ENCODE measurements at places on chromosomes 2 and 18.

DNA sequence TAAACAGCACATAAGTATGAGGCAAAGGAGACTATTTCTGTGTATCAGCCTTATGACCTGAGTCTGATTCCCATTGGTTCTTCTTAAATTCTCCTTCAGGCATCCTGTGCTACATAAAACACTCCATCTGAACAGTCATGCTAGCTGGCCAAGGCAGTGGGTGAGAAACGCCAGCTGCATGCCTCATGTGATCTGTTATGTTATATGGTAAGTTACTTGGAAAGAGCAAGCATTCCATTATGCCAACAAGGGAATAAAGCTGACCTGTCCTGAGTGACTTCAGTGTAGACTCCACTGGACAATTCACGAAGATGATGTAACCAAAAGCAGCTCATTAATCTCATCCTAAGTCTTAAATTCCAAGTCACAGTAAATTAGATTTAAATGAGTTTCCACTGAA lies 216.5 kb upstream of the FN1 start:
- DNase-seq: no peak

GRCh38 chr2:183125659-183126341 lies 1.6 kb downstream of the NUP35 start:
- DNase-seq: no peak

DNA sequence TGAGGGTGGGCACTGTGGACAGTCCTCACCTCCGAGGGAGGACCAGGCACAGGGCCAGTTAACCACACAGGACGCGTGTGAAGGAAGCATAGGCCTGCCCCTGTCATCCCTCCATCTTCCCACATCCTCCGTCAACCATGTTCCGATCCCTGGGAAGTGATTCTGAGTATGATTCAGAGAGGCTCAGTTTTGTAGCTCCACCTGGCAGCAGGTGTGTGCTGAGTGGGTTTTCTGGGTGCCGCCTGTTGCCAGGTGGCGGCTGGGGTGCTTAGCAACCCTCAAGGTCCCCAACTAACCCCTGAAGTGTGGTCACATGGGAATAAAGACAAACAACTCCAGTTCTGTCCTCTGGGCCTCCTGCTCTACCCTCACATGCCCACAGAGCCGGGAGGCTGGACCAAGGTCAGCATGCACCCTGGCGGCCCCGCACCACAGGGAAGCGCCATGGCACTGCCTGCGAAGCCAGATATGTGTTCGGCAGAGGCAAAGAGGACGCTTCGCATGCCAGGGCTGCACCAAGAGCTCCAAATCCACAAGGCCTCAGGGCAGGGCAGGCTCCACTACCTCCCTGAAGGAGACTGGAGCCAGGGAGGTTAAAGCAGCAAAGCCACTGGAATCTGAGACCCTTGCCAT lies 60.0 kb downstream of the ADCY3 start:
- DNase-seq: no peak

DNA sequence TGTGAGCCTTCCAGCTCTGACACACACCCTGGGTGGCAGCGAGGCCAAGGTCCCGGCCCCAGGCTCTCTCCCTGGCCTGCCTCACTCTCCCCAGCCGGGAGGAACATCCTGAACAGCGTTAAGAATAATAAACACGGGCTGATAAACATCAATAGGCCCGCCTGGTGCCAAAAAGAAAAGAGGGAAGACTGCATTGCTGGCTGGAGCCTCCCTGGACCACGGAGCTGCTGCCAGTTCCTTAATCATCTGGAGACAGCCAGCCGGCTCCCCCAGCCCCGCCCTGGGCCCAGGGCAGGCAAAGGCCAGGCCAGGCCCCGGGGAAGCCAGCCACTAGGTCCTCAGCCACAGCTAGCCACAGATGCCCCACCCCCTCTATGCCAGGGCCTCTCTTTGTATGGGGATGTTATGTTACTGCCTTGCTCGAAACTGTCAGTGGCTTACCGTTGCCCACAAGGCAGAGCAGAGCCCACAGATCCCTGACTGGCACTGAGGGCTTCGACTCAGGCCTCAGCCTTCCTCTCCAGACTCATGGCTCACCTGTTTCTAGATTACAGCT lies 293.7 kb downstream of the DYSF start:
- DNase-seq: no peak

DNA sequence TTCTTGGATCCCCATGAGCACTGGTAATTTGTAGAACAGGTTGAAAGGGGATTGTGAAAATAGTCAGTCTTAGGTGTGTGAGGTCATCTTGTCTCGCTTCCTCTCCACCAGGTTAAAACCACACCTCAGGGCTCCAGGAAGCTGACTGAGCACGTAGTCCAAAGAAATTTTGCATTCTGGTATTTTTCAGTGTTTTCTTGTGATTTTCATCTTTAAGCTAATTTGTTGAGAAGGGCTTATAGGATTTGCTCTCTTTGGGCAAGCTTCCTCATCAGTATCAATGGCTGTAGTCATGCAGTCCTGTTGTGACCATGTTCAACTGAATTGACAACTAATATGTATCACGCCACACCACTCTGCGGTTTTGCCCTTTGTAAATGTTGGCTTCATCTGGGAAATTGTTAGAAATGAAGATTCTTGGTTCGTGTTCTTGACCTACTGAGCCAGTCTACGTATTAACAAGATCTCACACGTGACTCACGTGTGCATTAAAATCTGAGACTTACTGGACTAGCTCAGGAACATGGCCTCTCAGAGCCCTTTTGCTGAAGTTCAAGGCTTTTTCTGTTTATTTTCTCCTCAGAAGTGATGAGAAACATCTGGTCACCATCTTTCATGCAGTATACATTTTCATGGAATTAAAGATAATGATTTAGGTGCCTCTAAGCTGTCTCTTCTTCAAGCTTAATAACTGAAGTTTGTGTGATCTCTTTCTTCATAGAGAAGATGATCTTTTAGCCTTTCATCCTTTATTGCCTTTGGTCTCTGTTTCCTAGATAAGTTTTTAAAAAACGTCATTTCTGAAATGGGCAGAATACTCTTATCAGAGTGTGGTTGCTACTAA lies 32.8 kb downstream of the FMNL2 start:
- no peak for DNase-seq

GRCh38 chr18:38930881-38931753 lies 1365.5 kb upstream of the CELF4 start:
- no peak for DNase-seq

DNA sequence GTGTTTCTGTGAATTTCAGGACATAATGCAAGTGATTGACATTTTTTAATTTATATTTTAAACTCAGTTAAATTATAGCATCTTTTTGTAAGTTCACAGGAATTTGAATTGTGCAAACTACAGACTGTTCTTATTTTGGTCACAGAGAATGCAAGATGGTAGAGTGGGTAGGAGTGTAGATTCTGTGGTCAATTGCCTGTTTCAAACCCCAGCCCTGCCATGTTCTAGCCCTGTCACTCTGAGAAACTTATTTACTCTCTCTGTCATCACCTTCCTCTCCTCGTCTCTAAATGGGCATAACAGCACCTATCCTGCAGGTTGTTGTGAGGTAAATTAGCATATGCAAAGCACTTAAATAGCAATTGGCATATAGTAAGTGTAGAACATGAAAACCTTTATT lies 879.8 kb downstream of the CPS1 start:
- DNase-seq: no peak

GRCh38 chr2:29317077-29317517 lies 201.9 kb downstream of the CLIP4 start:
- no peak for DNase-seq

GRCh38 chr2:100888601-100889000 lies 68.7 kb downstream of the NPAS2 start:
- DNase-seq: no peak

DNA sequence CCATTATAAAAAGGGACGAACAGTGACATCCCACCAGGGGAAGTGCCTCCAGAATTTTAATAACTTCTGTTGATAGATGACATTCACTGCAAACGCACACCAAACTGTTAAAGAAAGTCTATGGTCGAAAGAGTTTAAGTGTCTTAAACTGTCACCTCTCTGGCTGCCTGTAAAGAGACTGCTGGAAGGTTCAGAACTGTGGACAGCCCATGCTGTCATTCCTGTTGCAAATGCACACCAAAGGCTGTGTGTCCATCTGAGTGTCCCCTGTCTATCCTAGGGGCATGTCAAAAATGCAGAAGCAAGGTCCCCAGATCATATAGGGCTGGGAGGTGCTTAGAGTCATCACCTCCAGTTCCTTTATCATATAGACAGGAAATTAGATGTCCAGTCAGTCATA lies 171.8 kb downstream of the CYRIA start:
- no peak for DNase-seq
